ENCODE measurements at places on chromosomes 12 and 14.

DNA sequence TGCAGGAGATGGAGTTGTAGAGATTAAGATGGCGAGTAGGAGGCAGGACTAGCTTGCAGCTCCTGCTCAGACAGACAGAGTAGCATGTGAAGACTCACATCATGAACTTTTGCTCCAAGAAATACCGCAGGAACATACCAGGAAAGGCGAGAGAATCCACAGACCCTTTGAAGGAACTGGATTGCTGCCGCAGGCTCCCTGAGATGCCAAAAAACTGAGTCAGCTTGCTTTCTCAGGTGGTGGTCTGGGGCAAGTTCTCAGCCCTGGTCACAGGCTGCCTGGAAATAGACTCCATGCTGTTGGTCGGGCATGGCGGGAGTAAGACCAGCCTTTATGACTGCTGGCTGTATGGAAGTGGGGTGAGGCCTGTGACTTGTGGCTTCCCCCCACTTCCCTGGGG is 163.6 kb upstream of the NAV3 start:
- DNase-seq, result peak; percentile 17

DNA sequence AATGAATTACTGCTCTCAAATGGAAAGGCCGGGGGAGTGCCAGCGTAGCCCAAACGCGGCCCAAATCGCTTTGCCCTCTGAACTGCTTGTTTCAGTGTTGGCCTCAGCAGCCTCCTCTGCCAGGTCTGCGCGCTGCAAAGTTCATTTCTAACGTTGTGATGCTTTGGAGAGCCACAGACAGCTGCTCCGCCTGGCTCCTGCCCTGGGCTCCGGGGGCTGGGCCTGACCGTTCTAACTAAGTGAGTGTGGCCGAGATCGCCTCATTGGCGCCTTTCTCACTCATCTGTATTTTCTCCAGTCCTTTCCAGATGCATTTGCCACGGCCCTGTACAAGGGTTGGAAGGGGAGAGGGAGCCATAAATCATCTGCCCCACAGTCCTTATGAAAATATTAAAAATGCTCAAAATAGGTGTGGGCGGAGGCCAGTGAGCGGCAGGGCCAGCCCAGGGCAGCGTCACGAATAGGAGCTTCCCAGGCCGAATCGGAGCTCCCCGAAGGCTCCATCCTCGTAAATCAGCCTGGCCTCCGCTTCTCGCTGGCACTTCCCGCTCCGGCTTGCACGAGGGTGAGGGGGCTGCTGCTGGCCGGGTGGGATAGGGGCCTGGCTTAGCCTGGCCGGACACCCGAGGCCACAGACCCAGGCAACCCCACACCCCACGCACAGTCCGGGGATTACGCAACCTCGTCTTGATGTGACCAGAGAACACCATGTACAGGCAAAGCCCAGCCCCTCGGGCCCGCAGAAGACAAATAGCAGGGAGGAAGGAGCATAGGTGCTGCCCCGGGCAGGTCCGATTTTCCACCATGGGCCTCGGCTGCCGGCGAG is 196.6 kb upstream of the DIO3 start:
- peak; percentile 77 for DNase-seq

- peak; percentile 67 for DNase-seq
Observed at GRCh38 chr12:54037360-54038283, 4.8 kb downstream of the HOXC5 start.

GRCh38 chr12:92539110-92539749 is 163.6 kb upstream of the PLEKHG7 start:
- no peak for DNase-seq

DNA sequence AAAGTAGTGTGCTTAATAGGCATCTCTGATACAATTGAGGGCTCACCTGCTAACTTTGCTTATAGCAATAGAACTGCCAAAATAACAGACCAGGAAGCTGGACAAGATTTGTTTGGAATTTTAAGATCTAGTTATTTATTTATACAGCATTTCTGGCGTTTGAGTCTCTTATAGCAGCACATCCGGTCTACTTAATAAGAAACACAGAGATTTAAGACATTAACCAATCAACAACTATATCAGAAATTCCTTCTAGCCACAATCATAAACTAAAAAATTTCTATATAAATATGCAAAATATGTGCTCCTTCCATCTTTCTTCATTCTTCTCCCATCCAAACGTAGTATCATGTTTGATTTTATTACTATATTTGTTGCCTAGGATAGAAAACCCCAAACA is 2.6 kb downstream of the RTN1 start:
- DNase-seq, result no peak

GRCh38 chr12:49832836-49833421 is 4.7 kb upstream of the NCKAP5L start:
- no peak for DNase-seq

DNA sequence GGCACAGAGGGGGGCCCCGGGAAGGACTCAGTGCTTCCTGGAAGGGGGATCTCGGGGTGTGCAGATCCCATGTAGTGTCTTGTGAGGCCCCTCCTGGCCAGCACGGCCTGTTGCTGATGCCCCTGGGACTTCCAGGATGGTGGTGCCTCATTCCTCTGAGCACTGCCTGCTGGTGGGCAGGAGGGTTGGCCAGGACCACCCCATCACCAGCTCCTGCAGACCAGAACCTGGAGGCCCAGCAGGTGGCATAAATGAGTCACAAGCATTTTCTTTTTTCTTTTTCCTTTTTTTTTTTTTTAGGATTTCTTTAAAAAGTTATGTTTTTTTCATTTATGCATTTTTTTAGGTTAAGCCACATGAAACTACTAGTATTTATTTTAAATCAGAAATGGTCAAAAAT is 8.0 kb downstream of the MMP17 start:
- DNase-seq, result peak; percentile 31

DNA sequence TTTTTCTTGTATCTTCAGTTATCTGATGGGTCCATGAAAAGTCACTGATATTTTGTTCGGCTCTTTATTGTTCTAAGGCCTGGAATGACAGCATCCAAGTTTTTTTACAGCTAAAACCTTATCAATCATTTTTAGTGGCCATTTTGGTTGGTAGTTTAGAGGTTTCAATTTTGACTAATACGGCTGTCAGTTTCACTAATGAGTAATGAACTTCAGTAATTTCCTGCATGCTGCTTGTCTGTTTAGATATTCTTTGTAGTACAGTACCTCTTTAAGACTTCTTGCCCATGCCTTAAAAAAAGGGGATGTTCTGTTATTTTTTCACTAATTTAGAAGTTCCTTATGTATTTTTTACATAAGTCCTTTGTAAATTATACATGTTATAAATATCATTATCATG is 176.7 kb downstream of the LRFN5 start:
- DNase-seq, result no peak

- DNase-seq, result no peak
Observed at GRCh38 chr12:103773109-103773910, 67.7 kb downstream of the NT5DC3 start.

GRCh38 chr14:77918448-77918847 is 118.5 kb downstream of the ADCK1 start:
- DNase-seq, result no peak

GRCh38 chr12:7092986-7093460 is 778 bp upstream of the C1R start:
- DNase-seq, result no peak

DNA sequence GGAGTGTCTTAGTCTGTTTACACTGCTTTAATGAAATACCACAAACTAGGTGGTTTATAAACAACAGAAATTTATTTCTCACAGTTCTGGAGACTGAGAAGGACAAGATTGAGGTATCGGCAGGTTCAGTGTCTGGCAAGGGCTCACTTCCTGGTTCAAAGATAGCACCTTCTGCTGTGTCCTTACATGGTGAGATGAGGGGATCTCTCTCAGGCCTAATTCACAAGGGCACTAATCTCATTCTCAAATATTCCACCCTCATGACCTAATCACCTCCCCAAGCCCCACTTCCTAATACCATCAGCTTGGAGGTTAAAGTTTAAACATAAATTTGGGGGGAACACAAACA is 35.0 kb upstream of the PLEK2 start:
- no peak for DNase-seq

DNA sequence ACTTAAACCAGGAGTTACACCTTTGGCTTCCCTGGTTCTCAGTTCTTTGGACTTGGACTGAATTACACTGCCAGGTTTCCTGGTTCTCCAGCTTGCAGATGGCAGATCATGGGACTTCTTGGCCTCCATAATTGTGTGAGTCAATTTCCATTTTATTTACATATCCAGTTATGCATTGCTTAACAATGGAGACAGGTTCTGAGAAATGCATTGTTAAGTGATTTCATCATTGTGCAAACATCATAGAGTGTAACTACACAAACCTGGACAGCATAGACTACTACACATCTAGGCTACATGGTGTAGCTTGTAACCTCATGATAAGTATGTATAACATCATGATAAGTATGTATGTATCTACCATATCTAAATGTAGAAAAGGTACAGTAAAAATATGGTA is 276.1 kb upstream of the BTG1 start:
- DNase-seq, result no peak

DNA sequence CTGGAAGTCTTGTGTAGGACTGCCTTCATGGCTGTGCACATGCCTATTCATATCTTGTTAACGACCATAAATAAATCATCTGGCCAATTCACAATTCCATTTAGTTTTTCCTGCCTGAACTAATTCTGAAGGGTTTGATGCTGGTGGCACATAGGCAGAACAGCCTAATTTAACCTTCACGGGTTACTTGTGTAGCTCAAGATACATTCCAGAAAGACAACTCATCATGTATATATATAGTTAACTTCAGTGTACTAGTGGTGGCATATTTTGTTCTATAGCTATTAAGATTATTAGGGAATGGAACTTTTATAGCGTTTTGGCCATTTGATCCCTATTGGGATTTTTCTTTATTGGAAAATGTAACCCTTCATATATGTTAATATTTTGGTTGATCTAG is 31.4 kb downstream of the CFAP54 start:
- DNase-seq, result no peak

- DNase-seq, result no peak
Observed at GRCh38 chr12:75774261-75775052, 257.1 kb downstream of the PHLDA1 start.

DNA sequence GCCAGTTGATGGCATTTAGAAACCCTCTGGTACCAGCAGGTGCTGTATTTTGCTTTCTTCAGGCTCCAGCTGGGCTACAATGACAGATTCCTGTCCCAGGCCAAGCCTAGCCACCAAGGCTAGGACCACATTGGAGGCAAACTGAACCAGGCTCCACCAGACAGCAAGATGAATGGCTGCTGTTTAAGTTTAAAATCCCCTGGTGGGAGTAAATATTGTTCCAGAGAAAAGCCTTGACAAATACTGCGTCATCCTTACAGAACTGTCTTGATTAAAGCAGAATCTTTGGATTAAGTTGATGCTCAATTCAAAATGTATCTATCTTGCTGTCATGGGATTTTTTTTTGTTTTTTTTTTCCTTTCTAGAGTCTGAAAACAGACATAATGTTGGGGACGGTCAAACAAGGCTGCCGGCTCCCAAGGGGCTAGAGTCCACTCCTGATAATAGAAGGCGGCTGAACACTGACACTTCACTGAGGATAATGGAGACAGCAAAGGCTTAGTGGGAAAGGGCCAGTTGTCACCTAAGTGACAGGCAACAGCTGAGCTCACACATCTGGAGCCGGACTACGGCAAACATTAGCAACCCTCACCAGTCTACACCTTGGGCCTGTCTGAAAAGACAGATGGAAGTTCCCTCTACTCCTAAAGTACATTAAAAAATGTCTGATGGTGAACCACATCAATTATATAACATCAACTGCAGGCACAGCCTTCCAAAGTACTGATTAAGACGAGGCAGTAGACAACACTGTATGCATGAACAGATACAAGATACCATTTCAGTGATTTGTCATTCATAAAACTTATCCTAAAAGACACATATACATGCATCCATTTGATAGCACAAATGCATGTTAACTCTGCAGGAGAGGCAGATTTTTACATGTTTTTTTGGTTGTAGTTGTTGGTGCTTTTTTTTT is 1.7 kb downstream of the PRICKLE1 start:
- no peak for DNase-seq

GRCh38 chr12:75704208-75704607 is 192.8 kb upstream of the KRR1 start:
- no peak for DNase-seq

- no peak for DNase-seq
Observed at GRCh38 chr12:132322206-132323132, 6.9 kb downstream of the GALNT9 start.

GRCh38 chr14:64640839-64641238 is 63.4 kb upstream of the PLEKHG3 start:
- DNase-seq, result no peak

GRCh38 chr12:108302016-108302402 is 37.1 kb downstream of the CMKLR1 start:
- DNase-seq, result no peak

- DNase-seq, result no peak
Observed at GRCh38 chr12:2234646-2235350, 182.0 kb downstream of the CACNA1C start.

- DNase-seq, result no peak
Observed at GRCh38 chr14:72876005-72876709, 17.7 kb downstream of the DPF3 start.

GRCh38 chr12:119671070-119671469 is 3.1 kb downstream of the PRKAB1 start:
- DNase-seq, result no peak

GRCh38 chr14:26860111-26860510 is 262.3 kb upstream of the NOVA1 start:
- DNase-seq, result no peak

- DNase-seq, result no peak
Observed at GRCh38 chr12:120242275-120242799, 23.2 kb downstream of the PXN start.

DNA sequence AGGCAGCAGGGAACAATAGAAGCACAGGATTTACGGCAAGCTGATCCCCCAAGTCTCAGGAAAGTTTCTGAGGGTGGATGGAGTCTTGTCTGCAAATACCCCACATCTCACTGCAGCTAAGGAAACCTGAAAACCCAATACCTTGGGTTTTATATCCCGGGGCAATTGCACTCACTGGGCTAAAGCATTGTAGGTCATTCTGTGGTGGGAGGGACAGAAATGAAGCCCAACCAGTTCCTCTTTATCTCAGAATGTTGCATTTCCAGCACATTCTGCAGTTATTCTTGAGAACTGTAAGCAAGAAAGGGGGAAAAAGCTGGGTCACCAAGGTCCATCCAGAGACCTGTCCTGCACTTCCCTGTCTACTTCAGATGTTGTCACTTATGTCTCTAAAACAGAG is 39.8 kb downstream of the C12orf42 start:
- no peak for DNase-seq

DNA sequence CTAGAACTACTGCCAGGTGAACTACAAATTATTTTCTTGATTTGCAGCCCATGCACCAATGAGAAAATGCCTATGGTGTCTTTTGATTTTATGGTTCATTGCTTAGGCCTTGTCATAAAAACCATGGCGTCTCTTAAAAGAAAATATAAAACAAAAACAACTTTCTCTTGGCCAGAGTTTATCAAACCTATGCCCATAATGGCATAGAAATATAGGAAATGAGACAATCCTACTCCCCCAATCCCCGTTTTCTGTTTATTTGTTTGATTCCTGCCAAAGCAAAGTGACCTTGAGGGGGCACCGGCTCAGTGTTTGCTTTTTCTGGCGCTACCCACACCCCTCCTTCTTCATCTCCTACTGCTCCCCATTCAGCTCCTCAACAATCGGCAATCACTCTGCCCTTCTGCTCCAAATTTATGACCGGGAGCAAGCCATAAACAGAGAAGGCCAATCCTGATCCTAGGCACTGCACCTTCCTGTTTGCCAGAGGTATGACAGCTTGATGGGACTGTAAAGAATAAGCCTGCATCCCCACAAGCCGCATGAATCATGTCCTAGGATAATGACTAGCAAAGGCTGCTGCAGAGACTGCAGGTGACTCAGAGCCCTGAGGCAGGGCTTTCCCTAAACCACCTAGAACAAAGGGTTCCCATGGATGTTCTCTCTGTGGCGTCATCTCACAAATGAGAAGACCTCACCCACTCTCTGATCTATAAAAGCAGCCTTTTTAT is 874.9 kb downstream of the NRXN3 start:
- DNase-seq, result no peak

GRCh38 chr12:46963977-46964971 is 115.1 kb upstream of the PCED1B start:
- DNase-seq, result no peak

Measured in femur (tissue), 1 donor.